ENCODE measurements at places on chromosomes 2 and 18. TPM values are rescaled to one million over a fixed set of nuclear protein-coding genes. Genes with fewer than 3 reads are reported as not detected.

The KCTD1 gene
- 12.2 TPM for total RNA-seq

The PID1 gene
- total RNA-seq = 13.8 TPM

The NRP2 gene
- total RNA-seq = 5.7 TPM

The SNX17 gene
- 70.8 TPM for total RNA-seq

The KIF1A gene
- total RNA-seq = 79.1 TPM

The D2HGDH gene
- total RNA-seq = 27.0 TPM

The RBMS1 gene
- total RNA-seq = 23.7 TPM

The MYL12A gene
- 174 TPM for total RNA-seq

The PTGR3 gene
- 8.9 TPM for total RNA-seq

The GCG gene
- 129 TPM for total RNA-seq

The SEMA4F gene
- 4.6 TPM for total RNA-seq

The CYTIP gene
- total RNA-seq = 5.6 TPM

- H3K27ac ChIP-seq = no peak overlapping the region
- no peaks in the 10 kb centered on the region for H3K4me1 ChIP-seq
- no peaks in the 10 kb centered on the region for H3K27me3 ChIP-seq
- no peak for DNase-seq
- H3K4me3 ChIP-seq = no peak overlapping the region
Observed at GRCh38 chr2:219951099-219951498, 323.7 kb downstream of the SLC4A3 start.

GRCh38 chr18:63905361-63905760, 2.4 kb upstream of the SERPINB10 start:
- DNase-seq = no peak
- no peaks in the 10 kb centered on the region for H3K4me1 ChIP-seq
- H3K27me3 ChIP-seq = no peaks in the 10 kb centered on the region
- H3K27ac ChIP-seq = no peak overlapping the region

GRCh38 chr2:165164201-165164600, 39.6 kb downstream of the SCN3A start:
- H3K4me3 ChIP-seq = no peak overlapping the region
- H3K36me3 ChIP-seq = no peaks in the 10 kb centered on the region
- no peak overlapping the region for H3K27ac ChIP-seq
- no peaks in the 10 kb centered on the region for H3K4me1 ChIP-seq

GRCh38 chr2:28616396-28616999, 120.6 kb downstream of the PLB1 start:
- no peak for DNase-seq
- H3K4me1 ChIP-seq = peaks cover 36% of the 10 kb centered on the region

- H3K27me3 ChIP-seq = no peaks in the 10 kb centered on the region
- no peak overlapping the region for H3K27ac ChIP-seq
- no peaks in the 10 kb centered on the region for H3K4me1 ChIP-seq
- no peak for DNase-seq
- H3K36me3 ChIP-seq = no peaks in the 10 kb centered on the region
Observed at GRCh38 chr18:10420561-10421352, 33.7 kb upstream of the APCDD1 start.

DNA sequence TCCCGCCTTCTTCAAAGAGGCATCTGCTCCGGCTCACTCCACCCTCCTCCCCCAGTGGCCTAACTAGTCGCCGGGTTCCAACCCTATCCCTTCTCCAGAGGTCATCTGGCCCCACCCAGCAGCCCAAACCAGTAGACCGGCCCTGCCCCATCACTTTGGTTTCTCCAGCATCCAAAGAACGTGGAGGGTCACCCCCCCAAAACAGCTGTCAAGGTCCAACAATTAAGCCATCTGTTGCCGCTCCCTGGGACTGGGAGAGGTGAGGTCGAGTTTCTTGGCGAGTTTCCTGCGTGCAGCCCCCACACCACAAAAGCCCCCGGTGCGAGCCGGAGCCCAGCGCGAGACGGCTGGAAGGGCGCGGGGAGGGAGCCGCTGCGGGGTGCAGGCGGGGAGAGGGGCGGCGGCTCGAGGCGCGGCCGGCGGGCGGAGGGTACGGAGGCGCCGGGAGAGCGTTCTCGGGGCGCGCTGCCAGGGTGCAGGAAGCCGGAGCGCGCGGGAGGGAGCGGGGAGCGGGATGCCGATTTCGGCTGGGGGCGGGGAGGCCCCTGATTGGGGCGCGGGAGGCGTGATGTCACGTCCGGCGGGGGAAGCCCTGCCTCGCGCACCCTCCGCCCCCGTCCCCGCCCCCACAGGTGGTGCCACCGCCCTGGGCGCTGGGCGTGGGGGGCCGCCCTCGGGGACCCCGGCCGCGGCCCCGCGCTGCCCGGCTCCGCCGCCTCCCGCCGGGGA, 571 bp upstream of the GPC1 start:
- peak; percentile 94 for DNase-seq
- peaks cover 40% of the 10 kb centered on the region for H3K4me1 ChIP-seq
- H3K27me3 ChIP-seq = no peaks in the 10 kb centered on the region

DNA sequence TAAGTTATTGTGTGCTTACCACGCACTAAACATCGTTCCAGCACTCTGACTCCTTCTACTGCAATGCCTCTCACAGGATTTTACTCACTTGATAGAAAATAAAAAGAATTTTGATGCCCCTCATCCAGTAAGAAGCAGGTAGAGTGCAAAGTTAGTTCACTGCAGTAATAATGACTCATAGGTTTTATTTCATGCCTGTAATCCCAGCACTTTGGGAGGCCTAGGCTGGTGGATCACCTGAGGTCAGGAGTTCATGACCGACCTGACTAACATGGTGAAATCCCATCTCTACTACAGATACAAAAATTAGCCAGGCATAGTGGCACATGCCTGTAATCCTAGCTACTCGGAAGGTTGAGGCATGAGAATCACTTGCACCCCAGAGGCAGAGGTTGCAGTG, 190.6 kb downstream of the RAD51AP2 start:
- no peak for DNase-seq
- H3K27ac ChIP-seq = no peak overlapping the region
- H3K27me3 ChIP-seq = no peaks in the 10 kb centered on the region
- no peaks in the 10 kb centered on the region for H3K36me3 ChIP-seq

DNA sequence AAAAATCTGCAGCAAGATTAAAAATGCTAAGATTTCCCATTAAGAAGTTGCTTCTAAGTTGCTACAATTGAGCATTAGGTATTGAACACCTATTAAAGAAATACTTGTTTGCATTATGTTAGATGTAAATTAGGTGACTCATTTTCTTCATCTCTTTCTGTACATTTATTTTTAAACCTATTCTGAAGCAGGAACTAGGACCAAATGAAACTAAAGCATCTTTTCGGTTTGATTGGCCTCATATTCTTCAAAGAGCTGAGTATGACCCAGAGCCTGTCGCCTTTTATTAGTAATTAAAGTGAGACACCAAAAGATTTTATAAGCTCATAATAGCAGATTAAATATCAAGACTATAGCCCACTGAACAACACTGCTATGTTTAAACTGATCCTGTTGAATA, 83.4 kb upstream of the ZEB2 start:
- H3K4me1 ChIP-seq = no peaks in the 10 kb centered on the region
- H3K36me3 ChIP-seq = no peaks in the 10 kb centered on the region
- DNase-seq = no peak
- H3K4me3 ChIP-seq = no peak overlapping the region
- no peaks in the 10 kb centered on the region for H3K27me3 ChIP-seq

GRCh38 chr2:179622635-179623300, 238.6 kb downstream of the ZNF385B start:
- no peaks in the 10 kb centered on the region for H3K4me1 ChIP-seq
- H3K27ac ChIP-seq = no peak overlapping the region
- H3K27me3 ChIP-seq = no peaks in the 10 kb centered on the region
- no peaks in the 10 kb centered on the region for H3K36me3 ChIP-seq
- DNase-seq = no peak

DNA sequence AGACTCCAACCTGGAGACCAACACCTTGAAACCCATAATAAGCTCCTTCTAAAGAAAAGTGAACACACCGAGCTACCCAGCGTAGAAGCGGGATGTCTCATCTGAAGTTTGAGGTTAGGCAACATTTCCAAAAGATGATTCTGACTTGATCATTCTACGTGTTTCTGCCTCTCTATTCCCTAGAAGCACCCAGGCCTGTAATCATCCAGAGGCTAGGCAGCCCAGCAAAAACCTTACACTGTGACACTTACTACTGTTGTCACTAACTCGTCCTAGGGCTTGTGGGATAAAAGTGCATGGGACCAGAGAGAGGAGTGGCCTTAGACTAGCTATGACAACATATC, 1.4 kb downstream of the ZBTB14 start:
- no peak for DNase-seq
- peak overlapping the region; percentile 81 for H3K4me3 ChIP-seq
- no peaks in the 10 kb centered on the region for H3K36me3 ChIP-seq
- H3K4me1 ChIP-seq = peaks cover 21% of the 10 kb centered on the region
- peak overlapping the region; percentile 96 for H3K27ac ChIP-seq

GRCh38 chr2:119474371-119475224, 42.9 kb downstream of the TMEM37 start:
- H3K27ac ChIP-seq = no peak overlapping the region
- H3K27me3 ChIP-seq = no peaks in the 10 kb centered on the region
- no peak overlapping the region for H3K4me3 ChIP-seq
- DNase-seq = no peak
- H3K36me3 ChIP-seq = no peaks in the 10 kb centered on the region
- peaks cover 17% of the 10 kb centered on the region for H3K4me1 ChIP-seq

DNA sequence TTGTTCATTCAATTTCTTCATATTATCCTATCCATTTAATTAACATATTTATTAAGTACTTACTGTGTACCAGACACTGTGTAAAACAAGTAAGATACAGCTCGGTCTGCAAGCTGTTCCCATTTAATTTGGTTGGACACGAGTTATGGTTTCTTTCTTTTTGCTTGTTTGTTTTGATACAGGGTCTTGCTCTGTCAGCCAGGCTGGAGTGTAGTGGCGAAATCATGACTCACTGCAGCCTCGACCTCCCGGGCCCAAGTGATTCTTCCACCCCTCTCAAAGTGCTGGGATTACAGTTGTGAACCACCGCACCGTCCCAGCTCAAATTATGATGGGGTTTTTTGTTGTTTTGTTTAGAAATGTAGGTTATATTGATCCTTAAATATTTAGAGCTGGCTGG, 9.0 kb downstream of the CYBRD1 start:
- DNase-seq = no peak
- H3K4me3 ChIP-seq = no peak overlapping the region
- no peak overlapping the region for H3K27ac ChIP-seq

- H3K4me3 ChIP-seq = no peak overlapping the region
- H3K36me3 ChIP-seq = no peaks in the 10 kb centered on the region
- no peaks in the 10 kb centered on the region for H3K27me3 ChIP-seq
- no peak for DNase-seq
- H3K27ac ChIP-seq = peak overlapping the region; percentile 64
Observed at GRCh38 chr18:63155910-63156773, 163.4 kb downstream of the BCL2 start.

- peaks cover 48% of the 10 kb centered on the region for H3K4me1 ChIP-seq
- no peaks in the 10 kb centered on the region for H3K27me3 ChIP-seq
- no peak for DNase-seq
- H3K27ac ChIP-seq = peak overlapping the region; percentile 78
Observed at GRCh38 chr2:25339211-25339674, 2.5 kb downstream of the DNMT3A start.

DNA sequence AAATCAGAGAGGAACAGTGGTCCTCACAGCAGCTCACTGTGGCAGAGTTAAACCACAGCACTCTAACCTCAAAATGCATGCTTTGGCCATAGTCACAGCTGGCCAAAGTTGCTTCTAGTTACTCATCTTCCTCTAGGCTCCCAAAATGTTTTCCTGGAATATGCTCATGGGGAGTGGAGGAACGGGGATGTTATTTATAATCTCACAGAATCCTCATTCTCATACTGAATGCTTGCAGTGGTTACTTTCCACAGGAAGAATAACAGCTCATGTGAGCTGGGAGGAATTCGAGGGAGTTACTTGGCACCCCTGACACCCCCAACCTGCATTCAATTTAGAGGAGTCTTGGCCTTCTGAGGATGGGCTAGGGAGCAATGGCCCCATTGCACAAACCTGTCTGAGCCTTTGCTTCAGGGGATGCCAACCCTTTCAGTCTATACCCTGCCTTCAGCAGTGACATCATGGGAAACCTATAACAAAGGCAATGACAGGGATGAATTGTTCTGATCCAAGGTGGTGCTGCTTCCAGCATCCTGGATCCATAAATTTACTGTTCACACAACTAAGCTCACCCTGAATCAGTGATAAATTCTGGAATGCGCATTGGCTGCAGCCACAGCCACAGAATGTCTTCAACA, 22.4 kb upstream of the CCBE1 start:
- H3K36me3 ChIP-seq = no peaks in the 10 kb centered on the region
- no peaks in the 10 kb centered on the region for H3K4me1 ChIP-seq
- H3K4me3 ChIP-seq = no peak overlapping the region
- DNase-seq = no peak
- H3K27me3 ChIP-seq = no peaks in the 10 kb centered on the region

DNA sequence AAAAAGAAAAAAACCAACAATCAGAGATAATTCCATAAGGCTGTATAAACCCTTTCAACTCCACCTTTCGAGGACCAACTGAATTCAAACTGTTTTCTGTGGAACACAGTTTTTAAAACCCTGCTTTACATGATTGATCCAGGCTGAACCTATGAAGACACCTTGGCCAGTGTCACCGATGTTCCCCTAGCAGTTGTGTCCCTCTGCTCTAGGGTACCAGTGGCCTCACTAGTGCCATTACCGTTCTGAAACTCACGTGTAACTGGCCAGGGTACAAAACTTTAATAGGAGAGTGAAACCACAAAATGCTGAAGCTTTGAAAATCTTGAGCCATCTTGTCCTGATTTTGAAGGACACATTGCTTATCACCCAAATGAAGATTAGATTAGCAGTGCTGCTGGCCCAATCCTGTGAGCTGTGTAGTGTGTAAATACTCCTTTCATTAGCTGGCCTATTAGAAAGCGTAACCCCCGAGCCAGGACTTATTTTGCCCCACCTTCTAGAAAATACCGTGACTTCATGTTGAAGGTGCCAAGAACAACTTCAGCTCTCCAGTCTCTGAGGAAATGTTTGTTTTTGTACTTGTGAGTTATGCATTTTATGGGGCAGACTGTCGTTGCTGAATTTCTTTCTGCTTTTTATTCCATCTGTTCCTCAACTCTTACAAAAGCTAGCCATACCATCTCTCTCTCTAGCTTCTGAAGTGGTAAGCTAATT, 147.8 kb upstream of the MAP3K20 start:
- no peaks in the 10 kb centered on the region for H3K27me3 ChIP-seq
- peaks cover 38% of the 10 kb centered on the region for H3K4me1 ChIP-seq
- DNase-seq = peak; percentile 73

Measured in body of pancreas (tissue), 4 donors.